ENCODE measurements at places on chromosomes 6 and 20.

DNA sequence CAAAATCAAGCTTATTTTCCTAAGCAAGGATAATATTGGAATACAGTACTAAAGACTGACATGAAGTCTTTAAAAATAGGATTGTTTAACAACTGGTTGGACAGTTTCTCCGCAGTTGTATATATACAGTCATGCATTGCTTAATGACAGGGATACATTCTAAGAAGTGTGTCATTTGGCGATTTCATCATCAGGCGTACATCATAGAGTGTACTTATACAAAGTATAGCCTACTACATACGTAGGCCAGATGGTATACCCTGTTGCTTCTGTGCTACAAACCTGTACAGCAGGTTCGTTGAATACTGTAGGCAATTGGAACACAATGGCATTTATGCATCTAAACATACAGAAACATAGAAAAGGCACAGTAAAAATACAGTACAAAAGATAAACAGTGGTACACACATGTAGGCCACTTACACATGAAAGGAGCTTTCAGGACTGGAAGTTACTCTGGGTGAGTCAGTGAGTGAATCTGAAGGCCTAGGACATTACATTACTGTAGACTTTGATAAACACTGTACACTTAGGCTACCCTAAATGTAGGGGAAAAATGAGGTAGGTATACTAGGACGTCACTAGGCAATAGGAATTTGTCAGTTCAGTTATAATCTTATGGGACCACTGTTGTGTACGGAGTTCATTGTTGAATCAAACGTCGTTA, 20.1 kb downstream of the HECA start:
- DNase-seq: no peak

GRCh38 chr6:130708338-130708737, 118.9 kb upstream of the SMLR1 start:
- no peak for DNase-seq

DNA sequence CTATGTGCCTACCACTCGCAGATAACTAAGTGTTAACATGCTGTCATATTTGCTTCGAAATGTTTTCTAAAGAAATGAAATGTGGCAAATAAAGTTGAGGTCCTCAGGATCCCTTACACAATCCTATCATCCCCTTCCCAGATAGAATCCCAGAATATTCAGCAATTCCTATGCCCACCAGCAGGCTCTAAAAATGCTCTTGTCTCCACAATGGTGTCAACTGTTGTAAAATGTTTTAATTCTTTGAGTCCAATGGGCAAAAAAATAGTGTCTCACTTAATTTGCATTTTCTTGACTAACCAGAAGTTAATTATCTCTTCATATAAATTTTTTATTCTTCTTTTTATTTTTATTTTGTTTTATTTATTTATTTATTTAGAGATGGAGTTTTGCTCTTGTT, 103.9 kb upstream of the MAP7 start:
- no peak for DNase-seq

DNA sequence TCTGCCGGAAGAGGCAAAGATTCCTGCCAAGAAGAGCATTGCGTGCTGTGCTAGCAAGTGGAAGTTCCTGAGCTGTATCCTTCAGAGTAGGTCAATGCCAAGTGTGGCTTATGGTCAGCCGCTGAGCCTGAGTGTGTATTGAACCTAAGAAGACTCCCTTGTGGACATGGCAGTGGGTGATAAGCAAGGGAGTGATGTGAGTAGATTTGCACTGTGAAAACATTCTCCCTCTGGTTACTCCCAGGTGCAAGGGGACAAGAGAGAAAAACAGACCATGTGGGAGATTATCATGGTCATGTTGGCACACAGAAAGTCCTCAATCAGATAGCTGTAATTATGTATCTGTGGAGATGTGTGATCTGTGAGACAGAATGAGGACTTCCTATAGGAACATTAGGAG, 6.1 kb upstream of the TMEM74B start:
- no peak for DNase-seq

DNA sequence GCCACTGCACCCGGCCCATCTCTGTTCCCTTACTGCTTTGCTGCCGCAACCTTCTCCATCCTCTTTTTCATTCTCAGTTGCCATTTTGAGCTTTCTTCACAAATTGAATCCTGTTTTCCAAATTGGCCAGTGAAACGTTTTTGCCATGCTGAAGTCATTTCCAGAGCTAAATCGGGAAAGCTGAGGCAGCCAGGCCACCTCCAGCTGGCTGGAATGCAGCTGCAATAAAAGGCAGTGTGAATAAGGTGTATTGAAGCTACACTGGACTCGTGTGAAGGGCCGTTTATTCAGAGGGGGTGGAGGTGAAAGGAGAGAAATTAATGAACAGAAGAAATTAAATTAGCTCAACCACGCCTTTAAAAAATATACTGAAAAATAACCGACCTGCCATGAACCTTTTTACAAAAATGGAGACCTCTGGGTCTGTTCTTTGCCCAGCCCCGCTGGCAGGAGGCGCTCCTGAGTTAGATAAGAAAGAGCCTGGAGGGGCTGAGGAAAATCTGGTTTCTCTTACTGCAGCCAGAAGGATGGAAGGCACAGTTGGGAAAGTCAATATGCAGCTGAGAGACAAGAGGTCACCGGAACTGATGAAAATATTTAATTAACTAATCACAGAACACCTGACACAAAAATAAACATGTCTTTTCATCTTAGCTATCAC, 283.9 kb downstream of the FOXC1 start:
- DNase-seq: no peak

GRCh38 chr6:37576336-37576737, 76.6 kb upstream of the CCDC167 start:
- no peak for DNase-seq

GRCh38 chr6:259901-260508, 32.3 kb upstream of the DUSP22 start:
- DNase-seq: no peak

DNA sequence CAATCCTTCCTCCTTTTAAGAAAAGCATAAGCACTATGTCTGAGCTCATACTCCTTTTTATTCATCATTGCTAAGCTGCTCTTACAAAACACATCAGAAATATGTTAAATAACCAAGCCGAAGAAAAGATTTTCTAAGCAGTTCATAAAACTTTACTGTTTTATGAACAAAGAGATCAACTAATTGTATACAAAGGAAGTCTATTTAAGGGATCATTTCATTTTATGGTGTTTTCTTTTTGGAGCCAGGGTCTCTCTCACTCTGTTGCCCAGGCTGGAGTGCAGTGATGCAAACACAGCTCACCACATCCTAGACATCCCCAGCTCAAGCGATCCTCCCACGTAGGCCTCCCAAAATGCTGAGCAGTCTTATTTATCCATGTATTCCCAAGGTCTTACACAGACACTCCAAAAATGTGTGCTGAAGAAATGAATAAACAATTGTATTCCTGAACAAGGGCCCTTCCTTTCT, 9.3 kb downstream of the NUDT3 start:
- no peak for DNase-seq

- DNase-seq: no peak
Measured at GRCh38 chr6:34385793-34386195, 6.7 kb downstream of the NUDT3 start.

DNA sequence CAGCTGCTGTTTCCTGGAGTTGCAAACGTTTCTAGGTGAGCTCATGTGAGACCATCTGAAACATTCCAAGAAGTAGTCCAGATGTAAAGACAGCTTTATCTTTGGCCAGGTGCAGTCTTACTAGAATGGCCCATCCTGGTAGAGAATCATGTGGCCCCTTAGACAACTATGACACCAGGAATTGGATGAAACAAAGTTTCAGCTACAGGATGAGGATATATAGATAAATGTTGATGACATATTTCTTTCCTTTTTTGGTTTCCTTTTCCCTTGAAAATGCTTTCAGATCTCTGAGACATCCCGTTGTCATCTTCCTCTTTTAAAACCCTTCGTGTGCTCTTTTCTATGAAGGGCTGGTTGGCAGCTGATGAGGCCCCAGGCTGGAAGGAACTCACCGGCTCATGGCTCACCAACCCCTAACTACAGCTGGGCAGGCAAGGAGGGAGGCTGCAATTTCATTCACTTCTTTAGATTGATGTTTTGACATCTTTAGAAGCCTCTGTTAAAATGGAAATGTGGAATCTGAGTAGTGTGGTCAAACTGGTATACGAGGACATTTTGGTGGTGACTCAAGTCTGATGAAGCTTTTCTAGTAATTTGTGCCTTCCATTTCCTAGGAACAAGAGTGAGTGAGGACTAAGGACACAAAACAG, 167.9 kb upstream of the TNFAIP3 start:
- DNase-seq: peak; percentile 68

DNA sequence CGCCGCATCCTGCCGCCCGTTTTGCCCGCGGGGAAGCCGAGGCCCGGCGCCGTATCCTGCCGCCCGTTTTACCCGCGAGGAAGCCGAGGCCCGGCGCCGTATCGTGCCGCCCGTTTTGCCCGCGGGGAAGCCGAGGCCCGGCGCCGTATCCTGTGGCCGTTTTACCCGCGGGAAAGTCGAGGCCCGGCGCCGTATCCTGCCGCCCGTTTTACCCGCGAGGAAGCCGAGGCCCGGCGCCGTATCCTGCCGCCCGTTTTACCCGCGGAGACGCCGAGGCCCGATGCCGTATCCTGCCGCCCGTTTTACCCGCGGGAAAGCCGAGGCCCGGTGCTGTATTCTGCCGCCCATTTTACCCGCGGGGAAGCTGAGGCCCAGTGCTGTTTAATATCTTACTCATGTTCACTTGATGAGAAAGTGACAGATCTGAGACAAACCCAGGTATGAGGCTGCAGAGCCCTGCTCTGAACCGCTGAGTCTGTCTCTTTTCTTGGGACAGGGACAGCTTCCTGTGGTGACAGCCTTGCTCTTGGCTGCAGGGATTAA, 129.4 kb downstream of the CDH26 start:
- DNase-seq: no peak

- DNase-seq: no peak
Measured at GRCh38 chr20:62805711-62806382, 1.2 kb downstream of the OGFR start.

- DNase-seq: no peak
Measured at GRCh38 chr20:40686893-40687292, 2.1 kb downstream of the MAFB start.

GRCh38 chr6:158778005-158778527, 41.1 kb downstream of the EZR start:
- DNase-seq: no peak

- DNase-seq: no peak
Measured at GRCh38 chr6:4936681-4937041, 67.2 kb downstream of the RPP40 start.

- DNase-seq: no peak
Measured at GRCh38 chr20:1892119-1892385, 3.2 kb upstream of the SIRPA start.

DNA sequence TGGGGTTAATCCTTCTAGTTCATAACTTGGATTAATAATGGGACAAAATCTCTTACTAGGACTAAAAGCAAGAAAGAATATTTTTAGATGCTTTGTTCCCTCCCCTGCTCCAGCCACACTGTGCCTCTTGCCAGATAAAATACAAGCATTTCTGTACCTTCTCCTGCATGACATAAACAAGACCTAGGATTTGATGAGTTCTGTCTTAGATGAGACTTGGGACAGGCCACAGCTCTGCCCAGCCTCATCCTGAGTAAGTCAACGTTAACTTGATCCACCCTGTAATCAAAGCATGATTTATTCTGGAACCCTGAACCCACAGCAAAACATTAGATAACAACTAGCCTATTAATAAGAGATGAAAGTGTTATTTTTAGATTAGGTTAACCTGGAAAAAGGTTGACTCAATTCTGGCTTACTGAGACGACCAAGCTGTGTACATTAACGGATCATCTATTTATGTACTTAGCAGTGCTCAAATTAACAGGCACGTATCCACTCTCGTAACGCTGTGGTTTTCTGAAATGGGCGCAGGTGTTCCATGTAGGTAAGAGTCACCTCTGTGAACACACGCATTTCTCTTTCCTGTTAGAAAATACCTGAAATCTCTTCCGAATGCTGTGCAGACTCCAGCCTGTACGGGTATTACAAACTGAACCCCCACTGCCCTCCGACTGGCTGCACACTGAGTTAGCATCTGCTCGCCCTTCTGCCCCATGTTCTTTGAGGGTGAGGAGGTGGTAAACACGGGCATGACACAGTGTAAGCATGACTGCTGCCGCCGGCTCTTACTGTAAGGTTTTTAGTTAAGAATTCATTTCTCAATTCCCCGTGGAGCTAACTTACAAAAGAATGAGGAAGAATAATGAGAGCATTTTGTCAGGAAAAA, 132.1 kb upstream of the FOXQ1 start:
- no peak for DNase-seq

- no peak for DNase-seq
Measured at GRCh38 chr6:132490024-132490423, 22.9 kb downstream of the STX7 start.

GRCh38 chr20:57713505-57713903, 3.7 kb upstream of the PMEPA1 start:
- DNase-seq: no peak

- no peak for DNase-seq
Measured at GRCh38 chr6:31140643-31141042, 1.8 kb upstream of the PSORS1C2 start.

DNA sequence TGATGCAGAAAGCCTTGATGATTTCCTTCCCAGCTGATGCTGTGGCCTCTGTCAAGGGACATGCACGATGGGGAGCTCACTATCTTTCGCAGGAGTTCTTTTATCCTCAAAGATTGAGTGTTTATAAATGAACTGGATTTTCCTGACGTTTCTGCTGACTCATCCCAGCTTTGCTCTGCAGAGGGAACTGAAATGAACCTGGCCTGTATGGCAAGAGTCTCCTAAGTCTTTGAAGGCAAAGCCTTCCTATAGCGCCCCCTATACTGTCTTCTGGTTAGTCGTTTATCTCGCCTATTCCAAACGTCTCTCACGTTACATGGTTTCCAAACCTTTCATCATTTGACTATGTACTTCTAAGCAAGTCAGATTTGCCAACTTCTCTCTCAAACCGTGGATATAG, 565.3 kb downstream of the KIF16B start:
- DNase-seq: no peak

- no peak for DNase-seq
Measured at GRCh38 chr6:12851123-12851695, 134.6 kb downstream of the PHACTR1 start.

GRCh38 chr6:117267766-117268534, 2.6 kb downstream of the VGLL2 start:
- no peak for DNase-seq

- no peak for DNase-seq
Measured at GRCh38 chr20:44051661-44052000, 135.4 kb downstream of the JPH2 start.

GRCh38 chr6:25623879-25624278, 28.1 kb upstream of the SCGN start:
- no peak for DNase-seq

GRCh38 chr6:160362556-160362955, 14.4 kb downstream of the SLC22A3 start:
- DNase-seq: no peak

DNA sequence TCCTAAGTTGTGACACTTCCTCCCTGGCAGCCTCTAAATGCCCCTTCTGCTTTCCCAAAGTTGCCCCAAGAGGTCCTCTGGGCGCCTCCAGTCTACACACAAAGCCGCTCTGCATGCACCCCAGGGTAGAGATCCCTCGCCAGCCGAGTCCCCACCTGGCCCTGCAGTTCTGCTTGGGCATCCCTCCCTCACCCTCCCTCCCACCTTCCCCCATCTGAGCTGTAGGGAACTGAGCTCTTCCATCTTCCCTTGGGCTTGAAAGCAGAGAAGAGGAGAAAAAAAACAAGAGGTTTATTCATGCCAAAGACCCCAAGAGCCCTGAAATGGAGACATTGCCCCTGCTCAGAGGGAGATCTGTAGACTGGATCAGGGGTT, 5.7 kb upstream of the FGD2 start:
- no peak for DNase-seq
